ENCODE measurements at places on chromosomes 6 and 20.
A peak's percentile ranks its signal among the peaks of the same experiment; 100 is the strongest.

GRCh38 chr6:97864826-97865225, 581.8 kb upstream of the MMS22L start:
- DNase-seq, result no peak

DNA sequence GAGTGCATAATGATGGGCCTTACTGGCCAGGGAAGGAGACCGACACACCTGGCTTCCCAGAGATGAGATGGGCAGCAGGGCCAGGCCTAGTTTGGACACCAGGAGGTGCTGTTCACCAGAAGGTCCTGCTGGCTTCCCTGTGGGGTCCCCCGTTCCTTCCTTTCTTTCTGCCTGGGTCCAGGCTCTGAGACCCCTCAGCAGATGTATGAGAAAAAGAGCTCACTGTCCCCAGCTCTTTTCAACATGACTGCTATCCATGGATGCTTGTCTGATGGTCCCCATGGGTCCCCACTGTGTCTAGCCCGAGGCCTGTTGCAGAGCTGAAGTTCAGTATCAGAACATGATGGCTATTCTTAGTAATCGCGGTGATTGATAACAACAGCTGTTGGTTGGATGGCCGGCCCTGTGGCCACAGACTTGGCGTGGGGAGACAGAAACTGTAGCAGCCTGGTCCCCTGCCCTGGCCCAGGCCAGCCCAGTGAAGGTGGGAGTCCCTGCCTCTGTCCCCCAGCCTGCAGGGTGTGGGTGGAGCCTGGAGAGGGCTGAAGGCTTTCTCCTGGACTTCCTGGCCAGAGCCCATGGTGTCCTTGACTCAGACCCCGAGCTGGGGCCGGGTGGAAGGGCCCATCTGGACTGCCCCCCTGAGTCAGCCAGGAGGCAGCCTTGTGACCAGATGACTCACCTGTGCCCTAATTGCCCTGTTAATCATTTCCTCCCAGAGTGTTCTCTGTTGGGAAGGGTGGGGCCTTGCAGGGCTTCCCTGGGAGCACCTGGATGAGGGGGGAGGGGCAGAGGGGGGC, 9.9 kb upstream of the BAK1 start:
- DNase-seq, result no peak

GRCh38 chr20:2473516-2473915, 2.9 kb upstream of the SNRPB start:
- no peak for DNase-seq

DNA sequence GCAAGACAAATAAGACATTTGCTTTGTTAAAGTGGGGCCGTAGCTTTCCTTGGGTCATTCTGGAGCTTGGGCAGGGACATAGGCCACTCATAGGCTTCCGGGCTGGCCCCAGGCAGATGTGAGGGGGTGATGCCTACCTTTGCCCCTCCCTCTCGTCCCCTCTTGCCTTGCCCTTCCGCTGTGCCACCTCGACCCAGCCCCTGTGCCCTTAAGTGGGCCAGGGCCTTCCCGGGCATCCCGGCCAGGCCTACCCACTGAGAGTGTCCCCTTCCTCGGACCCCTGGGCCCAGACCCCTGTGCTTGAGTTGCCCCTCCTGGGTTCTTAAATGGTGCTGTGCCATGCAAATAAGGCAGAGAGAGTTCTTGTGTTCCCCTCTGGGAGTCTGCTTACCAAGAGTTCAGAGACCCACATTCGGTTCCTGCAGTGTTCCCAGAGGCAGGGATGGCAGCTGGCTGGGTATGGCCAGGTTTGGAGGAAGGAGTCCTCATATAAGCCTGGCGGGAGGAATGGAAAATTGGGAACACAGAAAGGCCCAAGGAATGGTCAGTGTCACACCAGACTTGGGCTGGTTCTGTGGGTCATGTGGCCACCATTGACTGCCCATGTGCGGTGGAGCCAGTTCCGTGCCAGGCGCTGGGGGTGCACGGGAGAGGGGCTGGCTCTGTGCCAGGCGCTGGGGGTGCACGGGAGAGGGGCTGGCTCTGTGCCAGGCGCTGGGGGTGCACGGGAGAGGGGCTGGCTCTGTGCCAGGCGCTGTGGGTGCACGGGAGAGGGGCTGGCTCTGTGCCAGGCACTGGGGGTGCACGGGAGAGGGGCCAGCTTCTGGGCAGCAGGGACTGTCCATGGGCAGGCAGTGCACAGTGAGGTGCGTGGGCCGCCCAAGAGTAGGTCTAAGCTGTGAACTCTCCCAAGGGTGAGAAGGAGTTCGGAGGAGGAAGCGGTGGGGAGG, 173.5 kb upstream of the SNX9 start:
- no peak for DNase-seq

GRCh38 chr6:89281779-89282246, 33.3 kb downstream of the GABRR2 start:
- DNase-seq, result no peak

DNA sequence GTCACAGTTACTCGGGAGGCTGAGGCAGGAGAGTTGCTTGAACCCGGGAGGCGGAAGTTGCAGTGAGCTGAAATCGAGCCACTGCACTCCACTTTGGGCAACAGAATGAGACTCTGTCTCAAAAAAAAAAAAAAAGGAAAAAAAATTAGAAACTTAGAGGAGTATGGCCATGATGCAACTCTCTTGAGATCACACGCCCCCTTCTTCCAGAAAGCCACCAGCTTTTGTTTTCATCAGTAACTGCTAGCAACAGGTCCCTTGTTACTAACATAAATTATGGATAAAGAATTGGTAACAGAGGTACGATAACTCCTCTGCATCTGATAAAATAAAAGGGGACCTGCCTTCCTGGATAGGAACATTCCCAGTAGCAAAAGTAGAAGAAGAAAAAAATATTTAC, 308.2 kb downstream of the CD83 start:
- no peak for DNase-seq

DNA sequence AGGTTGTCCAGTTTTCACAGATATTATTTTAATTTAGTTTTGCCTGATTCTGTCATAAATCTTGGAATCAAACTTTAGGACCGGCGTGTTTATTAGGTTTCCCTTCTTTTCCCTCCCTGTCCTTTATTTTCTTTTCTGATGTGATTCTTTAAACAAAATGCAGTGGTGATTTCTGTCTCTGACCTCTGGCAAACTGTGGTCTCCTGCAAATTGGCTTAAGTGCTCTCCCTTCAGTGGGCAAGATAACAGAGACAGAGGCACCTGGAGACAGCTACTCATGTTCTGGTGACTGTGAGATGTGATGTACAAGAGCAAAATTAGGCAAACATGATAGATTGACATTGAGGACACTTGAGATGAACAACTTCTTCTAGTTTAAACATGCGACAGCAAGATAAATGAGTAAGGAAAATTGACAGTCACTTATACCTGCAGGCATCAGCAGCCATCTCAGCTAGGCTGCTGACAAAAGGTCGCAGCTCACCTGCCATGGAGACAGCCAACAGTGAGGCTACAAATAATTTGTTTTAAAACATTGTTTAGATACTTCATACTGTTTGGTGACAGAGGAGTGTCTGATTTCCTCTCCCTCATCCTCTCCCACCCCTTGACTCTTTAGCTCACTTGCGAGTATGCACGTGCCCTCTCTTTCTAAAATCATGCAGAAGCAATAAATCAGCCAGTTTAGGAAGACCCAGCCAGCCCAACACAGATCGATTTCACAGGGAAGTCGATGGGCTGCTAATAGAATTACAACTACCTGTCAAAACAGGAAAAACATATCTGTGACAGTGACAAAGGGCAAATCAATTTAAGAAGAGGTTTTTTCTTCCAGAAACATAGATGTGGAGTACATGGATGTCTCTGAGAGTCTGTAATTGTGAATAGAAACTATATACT, 63.4 kb upstream of the MAP3K7 start:
- DNase-seq, result no peak

DNA sequence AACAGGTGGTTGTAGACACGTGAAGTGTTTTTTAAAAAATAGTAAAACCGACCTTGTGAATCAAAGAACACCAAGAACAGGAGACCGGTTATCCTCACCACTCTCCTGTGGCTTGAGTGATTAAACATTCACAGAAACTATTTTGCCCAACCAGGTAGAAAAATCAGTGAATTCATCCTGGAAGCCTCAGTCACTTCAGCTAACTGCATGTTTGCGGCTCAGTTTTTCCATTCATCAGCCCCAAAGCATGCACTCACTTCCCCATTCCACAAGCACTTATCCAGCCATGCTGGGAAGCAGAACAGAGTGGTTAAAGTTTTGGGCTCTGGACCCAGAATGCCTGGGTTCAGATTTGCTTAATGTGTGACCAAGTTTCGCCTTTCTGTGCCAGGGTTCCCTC, 2.4 kb downstream of the LRRN4 start:
- DNase-seq, result no peak

DNA sequence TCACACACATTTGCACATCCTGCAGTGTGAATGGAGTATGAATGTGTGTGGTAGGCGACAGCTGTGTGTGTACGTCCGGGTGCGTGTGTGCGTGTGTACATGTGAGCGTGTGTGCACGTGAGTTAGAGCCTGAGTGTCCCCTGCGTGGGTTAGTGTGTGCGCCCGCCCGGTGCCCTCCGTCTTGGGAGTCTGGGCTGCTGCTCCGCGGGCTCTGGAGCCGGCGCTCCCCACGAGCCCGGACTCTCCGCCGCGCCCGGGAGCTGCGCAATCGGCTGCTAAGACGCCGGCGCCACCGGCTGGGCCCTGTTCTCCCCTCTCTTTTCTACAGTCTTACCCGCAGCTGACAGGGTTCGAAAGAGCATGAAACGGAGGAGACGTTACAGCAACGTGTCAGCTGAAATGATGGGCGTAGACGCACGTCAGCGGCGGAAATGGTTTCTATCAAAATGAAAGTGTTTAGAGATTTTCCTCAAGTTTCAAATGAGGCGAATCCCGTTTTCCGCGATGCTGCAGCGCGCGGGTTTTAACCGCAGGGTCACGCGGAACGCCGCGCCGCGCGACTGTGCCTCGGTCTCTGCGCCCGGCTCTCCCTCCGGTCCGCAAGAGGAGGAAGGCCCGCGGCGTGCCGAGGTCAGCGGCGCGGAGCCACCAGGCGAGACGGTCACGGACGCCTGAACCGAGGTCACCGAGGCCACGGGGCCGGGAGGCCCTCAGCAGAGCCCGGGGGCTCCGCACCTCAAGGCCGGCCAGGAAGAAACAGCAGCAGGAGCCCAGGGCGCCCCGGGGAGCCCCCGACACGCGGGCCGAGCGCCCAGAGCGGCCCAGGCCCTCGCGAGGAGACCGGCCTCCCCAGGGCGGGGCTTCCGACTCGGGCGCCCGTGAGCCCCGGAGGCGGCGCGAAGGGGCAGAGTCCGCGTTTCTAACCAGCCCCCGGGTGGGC, 95.3 kb upstream of the BHLHE23 start:
- peak; percentile 40 for DNase-seq

Measured in effector CD8-positive, alpha-beta T cell (primary cell).